Activated CD8-positive, alpha-beta T cell treated with anti-CD3 and anti-CD28 coated beads, Interleukin-2, amount 10 ng/mL, durations not matched to agents 7 days and 5 days (primary cell): ENCODE measurements at places on chromosomes 1 and 21.
A peak's percentile ranks its signal among the peaks of the same experiment; 100 is the strongest.

GRCh38 chr1:206663362-206663761 lies 21.3 kb upstream of the MAPKAPK2 start:
- no peak for DNase-seq

- DNase-seq, result no peak
Observed at GRCh38 chr1:31657972-31658510, 13.4 kb upstream of the PEF1 start.

GRCh38 chr1:226711976-226712741 lies 26.9 kb downstream of the ITPKB start:
- peak; percentile 83 for DNase-seq

- DNase-seq, result no peak
Observed at GRCh38 chr1:169484101-169484500, 1.6 kb downstream of the SLC19A2 start.

DNA sequence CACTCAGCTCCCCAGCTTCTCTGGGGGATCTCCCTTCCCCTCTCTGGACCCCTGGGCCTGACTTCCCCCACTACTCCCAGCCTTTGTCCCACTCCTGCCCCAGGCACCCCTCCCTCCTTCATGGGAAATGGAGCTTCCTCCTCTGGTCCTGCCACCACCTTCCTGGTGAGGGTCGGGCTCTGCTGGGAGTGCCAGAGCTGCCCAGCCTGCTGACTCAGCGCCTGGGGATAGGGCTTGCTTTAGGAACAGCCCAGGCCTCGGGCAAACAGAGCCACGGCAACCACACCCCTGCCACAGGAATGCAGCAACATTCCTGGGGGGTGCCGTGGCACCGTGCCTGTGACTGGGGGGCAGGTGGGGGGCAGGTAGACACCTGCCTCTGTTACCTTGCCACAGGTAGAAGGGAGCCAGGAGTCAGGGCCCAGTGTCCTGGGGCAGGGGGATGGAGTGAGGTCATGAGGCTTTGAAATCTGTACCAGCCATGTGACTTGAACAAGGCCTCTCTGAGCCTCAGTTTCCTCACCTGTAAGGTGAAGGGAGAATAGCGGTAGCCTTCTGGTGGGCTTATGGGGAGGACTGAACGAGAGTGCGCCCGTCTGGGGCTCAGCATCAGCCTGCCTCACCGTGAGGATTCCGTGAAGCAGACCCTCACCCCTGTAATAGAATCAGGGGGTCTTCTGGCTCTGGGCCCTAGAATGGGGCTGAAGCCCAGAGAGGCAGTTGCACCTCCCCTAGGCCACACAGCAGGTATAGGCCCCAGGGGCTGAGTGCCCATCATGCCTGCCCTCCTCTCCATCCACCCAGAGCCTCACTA lies 17.8 kb upstream of the EPHA2 start:
- no peak for DNase-seq

GRCh38 chr1:246335151-246335550 lies 171.9 kb downstream of the SMYD3 start:
- DNase-seq, result no peak

DNA sequence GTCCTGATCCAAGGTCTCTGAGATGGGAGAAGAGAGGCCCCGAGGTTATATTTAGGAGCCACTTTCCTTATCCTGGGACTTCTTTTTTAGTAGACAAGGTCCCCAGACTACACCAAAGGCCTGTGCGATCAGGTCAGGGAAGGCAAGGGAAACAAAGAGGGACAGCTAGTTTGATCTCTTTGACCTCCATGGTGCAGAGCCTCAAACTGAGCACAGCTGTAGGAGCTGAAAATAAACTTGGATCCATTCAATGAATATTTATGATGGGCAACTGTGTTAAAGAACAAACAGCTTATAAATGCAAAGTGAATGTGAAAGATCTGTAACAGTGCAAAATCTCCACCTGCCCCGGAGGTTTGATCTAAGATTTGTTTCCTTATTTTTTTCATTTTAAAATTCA lies 256.6 kb downstream of the DYRK1A start:
- DNase-seq, result no peak

DNA sequence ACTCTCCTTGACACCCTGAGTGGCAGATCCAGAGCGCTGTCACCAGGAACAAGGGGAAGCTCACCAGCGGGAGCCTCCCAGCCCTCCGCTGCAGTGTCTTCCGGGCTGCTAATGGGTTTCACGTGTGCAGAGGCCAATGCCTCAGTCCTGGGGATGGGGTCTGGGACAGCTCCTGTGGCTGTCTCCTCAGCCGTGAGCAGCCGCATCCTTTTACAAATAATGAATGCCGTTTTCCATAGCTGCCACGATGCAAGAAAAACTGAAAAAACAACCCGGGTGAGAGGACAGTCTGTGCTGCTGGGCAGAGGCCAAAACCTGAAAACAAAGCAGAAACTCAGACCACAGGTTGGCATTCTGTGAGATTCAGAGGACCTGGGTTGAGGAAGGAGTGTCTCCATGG lies 212.2 kb upstream of the RAB4A start:
- no peak for DNase-seq

DNA sequence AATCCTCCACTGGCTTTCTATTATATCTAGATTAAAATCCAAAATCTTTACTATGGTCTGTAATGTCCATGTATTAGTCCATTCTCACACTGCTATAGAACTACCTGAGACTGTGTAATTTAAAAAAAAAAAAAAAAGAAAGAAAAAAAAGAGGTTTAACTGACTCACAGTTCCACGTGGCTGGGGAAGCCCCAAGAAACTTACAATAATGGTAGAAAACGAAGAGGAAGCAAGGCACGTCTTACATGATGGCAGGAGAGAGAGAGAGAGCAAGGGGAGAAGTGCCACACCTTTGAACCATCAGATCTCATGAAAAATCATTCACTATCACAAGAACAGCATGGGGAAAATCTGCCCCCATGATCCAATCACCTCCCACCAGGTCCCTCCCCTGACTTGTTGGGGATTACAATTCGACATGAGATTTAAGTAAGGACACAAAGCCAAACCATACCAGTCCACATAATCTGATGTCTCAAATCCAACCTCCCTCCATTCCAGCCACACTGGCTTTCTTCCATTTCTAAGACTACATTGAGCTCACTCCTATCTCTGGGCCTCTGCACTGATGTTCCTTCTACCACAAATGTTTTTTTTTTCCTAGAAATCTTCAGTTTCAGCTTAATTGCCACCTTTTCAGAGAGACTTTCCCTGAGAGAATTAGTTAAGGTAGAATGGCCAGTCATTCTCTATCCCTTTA lies 92.4 kb downstream of the EIF4G3 start:
- no peak for DNase-seq

- DNase-seq, result no peak
Observed at GRCh38 chr1:3336641-3337630, 117.5 kb upstream of the ARHGEF16 start.

DNA sequence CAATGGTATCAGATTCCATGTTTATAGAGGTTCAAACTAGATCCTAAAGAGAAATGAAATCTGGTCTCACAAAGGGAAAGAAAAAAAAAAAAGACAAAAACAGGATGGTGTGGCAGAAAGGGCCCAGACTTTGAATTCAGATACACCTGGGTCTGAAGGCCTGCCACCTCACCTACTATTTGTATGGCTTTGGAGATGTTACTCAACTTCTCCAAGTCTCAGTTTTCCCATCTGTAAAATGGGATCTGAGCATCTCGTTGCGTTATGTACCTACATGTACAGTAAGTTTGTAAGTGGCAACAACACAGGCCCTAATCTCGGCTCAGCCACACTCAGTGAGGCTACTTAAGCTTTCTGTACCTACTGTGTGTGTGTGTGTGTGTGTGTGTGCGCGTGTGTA lies 147.5 kb upstream of the FGGY start:
- no peak for DNase-seq

DNA sequence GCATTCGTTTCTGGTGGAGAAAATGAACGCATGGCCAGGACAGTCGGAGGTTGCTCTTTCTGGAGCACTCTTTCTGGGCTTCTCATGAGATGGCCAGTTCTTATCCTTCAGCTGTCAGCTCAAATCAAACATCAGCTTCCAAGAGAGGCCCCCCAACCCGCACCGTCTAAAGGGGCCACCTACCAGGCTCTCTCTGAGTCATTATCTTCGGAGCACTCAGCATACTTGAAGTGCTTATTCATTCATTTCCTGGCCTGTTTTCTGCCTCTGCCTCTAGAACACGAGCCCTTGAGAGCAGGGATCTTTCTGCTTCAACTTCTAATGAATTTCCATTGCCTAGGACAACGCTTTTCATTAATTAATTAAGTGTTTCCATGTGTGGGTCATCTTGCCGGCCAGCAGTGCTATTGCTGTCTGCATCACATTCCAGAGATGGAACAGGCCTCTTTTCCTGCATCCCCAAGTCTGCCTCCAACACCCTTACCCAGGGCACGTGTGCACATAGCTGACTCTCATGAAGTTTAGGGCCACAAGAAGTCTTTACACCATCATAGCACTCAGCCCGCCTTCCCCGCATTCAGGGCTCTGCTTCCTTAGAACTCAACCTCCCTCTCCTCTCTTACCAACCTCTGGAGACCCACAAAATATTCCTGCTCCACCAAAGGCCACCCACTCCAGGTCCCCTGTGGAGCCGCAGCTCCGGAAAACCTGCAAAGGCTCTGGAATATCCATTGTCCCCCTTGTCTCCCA lies 52.1 kb upstream of the LAPTM5 start:
- DNase-seq, result no peak

- DNase-seq, result no peak
Observed at GRCh38 chr1:159854116-159854692, 8.3 kb downstream of the VSIG8 start.

DNA sequence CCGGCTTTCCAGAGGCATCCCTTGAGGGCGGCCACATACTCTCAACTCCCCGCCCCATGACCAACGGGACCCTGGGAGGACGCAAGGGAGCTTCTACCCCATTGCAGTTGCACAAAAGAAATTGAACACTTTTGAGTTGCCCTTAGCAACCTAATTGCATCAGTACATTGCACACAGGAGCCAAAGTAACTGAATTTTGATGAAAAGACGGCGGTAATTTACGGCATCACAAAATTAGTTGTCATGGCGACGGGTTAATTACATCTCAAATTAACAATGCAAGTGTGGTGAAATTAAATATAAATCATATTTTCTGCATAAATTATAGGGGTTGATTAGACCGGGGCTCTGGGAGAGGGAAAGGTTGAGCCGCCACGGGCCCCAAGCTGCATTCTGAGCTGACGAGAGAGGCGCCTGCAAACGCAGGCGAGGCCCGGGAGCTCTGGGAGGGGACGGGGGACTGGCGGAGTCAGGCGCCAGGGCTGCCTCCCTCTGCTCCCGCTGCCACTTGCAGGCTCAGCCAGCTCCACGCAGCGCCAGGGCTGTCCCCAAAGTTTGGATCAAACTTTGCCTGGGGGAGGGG lies 61.4 kb downstream of the CASZ1 start:
- no peak for DNase-seq

DNA sequence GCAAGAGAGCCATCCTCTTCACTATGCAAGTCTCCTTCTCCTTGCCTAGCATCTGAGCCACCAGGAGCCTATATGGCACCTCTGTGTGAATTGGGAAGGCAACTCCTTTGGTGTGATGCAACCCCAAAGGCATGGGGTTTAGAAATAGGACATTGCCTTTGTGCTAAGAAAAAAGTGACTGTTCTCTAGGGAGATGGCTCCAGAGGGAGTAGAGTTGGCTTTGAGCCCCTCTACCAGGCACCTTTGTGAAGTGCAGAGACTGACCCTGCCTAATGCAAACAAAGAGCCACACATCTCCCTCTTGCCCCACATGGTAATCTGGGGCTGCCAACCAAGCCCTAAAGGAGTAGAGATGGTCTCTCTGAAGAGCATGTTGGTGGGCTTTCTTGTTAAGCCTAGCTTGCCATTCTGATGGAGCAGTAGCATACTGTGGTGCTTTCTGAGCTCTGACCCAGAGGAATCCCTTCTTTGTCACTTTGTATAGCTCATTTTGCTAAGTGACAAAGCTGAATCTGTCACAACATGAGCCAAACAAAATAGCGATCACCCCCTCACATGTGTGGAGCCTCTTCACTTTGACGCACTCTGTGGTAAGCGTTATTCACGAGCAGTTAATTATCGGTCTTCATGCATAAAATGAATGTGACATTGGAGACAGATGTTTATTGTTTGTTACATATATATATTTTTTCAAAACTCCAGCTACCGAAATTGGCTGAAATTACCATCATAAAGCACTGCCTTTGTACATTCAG lies 74.4 kb downstream of the RWDD3 start:
- no peak for DNase-seq

GRCh38 chr1:41268154-41268770 lies 26.2 kb upstream of the SCMH1 start:
- DNase-seq, result peak; percentile 66
